H1 (cell line): ENCODE measurements at places on chromosomes 12 and 14.

DNA sequence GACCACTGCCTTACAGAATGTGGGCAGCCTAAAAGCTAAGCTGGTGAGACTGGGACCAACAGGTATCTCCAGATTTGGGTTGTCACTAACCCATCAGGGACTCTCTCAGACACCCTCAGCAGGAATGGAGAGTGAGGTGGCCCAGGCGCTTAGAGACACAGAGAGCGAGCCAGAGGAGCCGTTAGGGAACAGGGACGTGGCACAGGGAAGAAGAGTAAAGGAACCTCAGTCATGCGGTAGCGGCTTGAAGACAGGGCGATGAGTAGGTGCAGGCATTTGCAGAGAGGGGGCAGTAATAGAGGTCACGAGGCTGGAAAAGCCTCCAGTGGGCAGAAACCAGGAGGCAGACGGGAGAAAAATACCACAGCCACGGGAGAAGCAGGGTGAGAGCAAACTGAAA is 158.0 kb upstream of the CCND2 start:
- peak; percentile 62 for DNase-seq

DNA sequence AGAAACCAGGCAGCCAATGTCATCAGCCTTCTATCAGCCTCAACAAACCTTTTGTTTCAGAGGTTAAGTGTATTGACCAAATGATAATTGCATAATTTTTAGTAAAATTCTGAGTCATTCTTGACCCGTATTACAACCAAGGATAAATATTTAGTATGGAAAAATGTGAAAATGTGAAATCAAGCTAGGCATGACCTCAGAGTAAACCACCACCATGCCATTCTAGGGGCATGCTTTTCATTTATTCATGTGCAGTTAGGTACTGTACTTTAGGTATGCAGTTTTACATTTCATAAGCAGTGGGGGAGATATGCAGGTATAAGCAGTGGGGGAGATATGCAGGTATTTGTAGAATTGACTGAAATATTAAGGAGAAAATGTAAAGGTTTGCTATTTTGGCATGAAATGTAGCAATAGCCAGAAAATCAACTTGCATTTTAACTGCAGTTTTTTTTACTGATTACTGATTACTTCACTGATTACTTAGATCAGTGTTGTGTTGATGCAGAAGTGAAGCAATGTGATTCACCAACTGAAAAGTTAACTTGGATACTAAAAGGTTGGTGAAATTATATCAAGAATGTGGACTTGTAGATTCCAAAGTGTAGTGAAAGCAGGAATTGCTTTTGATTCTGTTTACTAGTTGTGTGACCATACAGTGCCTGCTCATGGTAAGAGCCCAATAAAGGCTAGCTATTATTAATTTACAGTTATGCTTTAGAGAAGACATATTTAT is 184.2 kb downstream of the ESR2 start:
- DNase-seq, result no peak

- DNase-seq, result no peak
Measured at GRCh38 chr14:67962215-67962644, 142.7 kb downstream of the RAD51B start.

DNA sequence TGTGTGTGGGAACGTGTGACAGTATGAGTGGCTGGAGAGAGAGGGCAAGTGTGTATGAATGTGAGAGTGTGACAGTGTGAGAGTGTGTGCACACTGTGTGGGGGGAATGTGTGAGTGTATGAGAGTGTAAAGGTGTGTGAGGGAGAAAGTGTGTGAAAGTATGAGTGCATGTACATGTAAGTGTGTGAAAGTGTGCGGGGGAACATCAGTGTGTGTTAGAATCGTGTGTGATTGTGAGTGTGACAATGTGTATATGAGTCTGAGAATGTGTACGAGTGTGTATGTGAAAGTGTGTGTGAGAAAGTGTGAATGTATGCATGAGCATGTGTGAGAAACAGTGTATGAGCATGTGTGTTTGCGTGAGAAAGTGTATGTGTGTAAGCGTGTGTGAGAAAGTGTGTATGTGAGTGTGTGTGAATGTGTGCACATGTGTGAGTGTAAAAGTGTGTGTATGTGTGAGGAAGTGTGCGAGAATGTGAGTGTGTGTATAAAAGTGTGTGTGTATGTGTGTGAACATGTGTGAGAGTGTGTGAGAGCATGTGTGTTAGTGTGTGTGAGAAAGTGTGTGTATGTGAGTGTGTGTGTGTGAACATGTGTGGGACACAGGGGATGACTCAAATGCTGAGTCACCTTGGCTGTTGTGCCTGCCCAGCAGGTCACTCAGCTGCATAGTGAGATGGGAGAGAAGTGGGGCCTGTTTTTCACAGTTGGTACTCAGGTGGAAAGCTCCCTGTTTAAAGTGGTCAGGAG is 220.5 kb upstream of the TBX3 start:
- DNase-seq, result no peak

DNA sequence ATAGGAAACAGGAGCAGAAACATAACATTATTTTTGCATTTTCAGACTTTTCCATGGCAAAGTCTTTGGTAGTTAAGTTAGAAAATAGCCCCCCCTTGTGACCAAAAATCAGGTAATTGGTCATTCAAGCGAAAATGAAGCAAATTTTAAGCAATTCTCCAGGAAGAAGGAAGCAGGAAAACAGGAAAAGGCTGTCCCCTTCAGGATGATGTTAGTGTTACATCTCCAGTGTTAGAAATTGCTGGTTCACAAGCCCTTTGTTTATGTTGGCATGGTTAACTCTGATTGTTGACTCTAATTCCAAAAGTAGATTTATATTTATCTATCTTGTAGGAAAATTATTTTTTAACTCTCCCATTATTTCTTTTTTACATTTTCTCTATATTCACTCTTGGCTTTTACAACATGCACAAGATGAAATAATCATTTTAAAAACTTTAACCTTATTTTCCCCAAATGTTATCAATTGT is 18.8 kb upstream of the GAS2L3 start:
- no peak for DNase-seq

DNA sequence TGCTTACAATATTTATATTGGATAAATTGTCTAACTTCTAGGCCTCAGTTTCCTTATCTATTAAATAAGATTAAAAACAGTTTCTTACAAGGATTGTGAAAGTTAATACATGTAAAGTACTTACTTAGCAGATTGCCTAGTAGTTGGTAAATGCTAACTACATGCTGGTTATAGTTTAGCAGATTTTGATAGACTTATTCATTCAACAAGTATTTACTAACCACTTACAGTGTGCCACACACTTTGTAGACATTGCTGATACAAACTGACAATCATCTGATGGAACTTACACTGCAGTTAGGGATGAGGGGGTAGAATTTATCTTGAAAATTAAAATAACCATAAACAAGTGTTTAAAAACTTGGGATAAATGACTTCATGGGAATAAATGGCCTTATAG is 50.4 kb downstream of the ARID2 start:
- no peak for DNase-seq

DNA sequence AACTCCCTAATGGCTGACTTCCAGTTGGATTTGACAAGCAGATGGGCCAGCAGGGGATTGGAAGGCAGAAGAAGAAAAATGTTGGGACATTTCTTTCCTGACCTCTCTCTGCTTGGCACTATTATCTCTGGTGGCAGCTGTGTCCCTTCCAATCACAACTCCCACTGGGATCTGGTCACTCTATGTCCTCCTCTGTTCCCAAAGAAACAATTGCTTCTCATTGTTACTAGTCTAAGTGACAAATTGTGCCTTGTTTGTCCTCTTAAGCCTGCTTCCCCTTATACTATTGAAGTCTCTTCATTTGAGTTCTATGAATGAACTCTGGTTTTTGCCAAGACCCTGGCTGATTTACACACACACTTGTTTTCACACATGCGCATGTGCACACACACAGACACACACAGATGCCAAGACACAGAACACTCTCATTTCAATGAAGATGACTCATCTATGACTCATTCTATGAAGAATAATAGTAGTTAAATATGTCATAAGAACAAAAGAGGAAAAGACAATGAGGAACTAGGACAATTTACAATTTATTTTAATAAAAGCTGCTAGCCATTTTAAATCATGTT is 83.0 kb upstream of the FAR2 start:
- no peak for DNase-seq

DNA sequence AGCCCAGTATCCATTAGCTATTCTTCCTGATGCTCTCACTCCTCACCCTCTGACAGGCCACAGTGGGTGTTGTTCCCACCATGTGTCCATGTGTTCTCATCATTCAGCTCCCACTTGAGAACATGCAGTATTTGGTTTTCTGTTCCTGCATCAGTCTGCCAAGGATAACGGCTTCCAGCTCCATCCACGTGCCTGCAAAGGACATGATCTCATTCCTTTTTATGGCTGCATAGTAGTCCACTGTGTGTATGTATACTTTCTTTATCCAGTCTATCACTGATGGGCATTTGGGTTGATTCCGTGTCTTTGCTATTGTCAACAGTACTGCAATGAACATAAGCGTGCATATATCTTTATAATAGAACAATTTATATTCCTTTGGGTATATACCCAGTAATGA is 8.9 kb downstream of the ATG2B start:
- no peak for DNase-seq

DNA sequence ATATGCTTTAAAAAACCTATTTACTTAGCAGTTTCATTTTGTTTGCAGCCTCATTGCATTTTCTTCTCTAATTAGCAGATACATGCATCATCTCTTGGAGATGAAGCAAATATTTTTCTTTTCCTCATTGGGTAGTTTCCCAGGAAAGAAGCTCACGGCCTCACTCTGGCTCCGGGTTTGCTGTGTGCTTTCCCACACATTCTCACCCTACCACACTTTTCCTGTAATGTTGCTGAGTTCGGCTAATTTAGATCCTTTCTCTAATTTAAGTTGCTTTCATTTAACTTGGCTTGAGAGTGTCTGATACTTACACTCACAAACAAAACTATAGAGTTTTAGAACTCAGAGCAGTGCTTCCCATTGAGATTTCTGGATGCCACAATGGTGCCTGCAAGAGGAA is 928.2 kb downstream of the NRXN3 start:
- DNase-seq, result no peak

DNA sequence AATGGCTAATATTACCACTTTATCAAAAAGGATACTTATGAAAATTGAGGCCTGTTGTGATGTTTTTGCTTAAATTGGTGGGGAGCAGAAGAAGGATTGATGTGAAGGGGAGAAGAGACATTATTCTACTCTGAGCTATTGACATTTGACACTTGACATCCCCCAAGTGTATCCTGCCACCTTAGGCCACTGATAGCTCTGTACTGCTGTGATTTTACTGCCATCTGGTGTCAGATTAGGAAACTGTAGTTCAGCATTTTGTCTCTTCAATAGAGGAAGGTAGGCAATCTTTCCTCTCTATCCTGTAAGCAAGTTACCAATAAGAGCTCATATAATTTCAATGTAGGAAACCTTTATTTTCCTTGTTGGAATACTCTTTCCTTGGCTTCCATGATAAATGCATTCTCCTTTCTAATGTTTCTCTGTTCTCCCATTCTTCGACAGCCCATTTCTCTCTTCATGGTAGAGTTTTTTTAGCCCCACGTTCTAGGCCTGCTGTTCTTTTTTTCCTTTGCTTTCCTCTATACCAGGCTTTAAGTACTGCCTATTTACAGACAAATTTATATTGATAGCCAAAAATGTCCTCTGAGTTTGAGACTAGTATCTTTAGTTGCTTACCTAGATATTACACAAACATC is 46.3 kb downstream of the PPHLN1 start:
- DNase-seq, result no peak

DNA sequence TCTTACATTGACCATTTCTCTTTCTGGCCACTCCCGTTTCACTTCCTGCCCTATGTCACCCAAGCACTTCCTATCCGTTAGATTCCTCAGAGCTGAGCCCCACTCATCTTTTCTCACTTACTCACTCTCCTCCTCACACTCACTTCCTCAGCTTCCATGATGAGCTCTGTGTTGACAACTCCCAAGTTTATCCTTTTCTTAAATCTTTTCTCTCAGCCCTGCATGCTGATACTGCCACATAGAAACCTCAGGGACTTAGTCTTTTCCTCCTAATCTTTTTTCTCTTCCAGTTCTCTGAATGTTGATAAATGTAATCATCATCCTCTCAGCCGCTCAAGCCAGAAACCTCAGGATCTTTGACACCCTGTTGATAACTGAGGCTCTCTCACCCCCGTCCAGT is 99.6 kb downstream of the ANO6 start:
- DNase-seq, result no peak

GRCh38 chr12:131061041-131061806 is 107.5 kb downstream of the ADGRD1 start:
- no peak for DNase-seq

DNA sequence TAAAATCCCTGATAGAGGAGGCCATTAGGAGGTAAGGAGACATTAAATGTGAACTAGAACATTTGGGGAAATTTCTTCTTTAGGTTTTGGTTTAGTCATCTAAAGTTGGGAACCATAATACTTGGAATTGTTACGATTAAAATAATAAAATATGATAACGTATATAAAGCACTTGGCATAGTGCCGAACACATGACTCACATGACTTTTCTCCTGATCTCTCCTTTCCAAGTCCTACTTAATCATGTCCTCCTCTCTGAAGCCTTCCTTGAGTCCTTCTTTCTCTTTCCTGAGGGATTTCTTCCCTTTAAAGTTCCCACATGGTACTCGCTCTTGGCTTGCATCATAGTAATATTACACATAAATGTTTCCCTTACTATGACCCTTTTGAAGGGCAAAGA is 20.0 kb downstream of the BEST3 start:
- no peak for DNase-seq

DNA sequence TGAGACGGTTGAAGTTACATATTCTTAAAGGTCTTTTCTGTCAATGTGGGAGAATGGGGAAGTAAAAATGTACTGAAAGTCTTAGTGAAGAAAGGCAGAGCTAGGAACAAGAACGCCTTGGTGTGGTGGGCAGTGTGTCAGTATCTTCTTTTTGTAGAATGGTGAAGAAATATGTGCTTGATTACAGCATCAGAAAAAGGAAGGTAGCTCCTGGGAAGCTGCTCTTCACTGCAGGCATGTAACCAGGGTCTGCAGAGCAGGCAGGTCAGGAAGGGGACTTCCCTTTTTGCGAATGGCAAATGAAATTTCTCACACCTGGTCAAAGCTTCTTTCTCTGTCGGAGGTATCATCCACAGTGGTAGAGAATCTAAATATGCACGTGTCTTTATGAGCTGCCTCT is 226.2 kb downstream of the ADAMTS20 start:
- DNase-seq, result no peak

GRCh38 chr14:62706217-62706616 is 339.0 kb downstream of the KCNH5 start:
- DNase-seq, result no peak

- DNase-seq, result no peak
Measured at GRCh38 chr14:41570415-41571155, 36.1 kb upstream of the LRFN5 start.

DNA sequence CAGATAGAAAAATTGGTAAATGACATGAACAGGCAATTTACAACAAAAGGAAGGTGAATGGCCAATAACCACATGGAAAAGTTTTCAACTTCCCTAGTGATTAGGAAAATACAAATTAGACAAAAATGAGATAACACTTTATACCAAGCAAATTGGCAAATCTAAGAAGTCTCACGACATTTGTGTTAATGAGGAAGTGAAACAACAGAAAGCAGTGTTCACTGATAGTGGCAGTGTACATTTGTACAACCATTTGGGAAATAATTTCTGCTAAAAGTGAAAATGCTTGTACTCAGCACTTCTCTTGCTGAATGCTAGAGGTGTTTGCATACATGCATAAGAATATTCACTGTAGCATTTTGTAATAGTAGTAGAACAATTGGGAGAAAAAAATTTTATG is 126.6 kb downstream of the LLPH start:
- DNase-seq, result no peak
